ENCODE measurements at places on chromosomes 12 and 14. TPM values are rescaled to one million over a fixed set of nuclear protein-coding genes. Genes with fewer than 3 reads are reported as not detected.

DNA sequence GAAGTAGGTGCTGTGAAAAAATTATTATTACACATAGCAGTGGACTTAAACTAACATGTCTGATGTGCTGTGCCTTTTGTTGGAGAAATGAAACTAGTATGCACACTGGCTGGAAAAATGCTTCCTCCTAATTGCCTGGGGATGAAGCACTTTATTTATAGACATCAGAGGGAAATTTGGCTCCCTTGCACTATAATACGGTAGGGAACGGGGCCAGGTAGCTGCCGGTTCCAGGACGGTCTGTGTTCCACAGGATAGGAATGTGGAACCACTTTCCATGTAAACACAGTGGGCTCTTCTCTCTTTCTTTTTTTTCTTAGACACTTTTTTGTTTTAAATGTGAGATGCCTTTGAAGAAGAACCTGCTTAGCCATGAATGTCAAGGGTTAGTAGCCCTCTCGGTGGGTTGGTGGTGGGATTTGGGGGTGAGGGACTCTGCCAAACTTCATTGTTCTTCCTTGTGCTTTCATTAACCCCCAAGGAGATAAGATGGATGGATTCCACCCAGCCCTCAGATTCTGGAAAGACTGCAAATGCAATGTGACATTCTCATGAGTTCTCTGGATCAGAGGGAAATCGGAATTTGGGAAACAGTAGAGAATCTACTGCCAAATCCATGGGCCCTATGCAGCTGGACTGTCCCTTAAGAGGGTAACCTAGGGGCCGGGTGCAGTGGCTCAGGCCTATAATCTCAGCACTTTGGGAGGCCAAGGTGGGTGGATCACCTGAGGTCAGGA lies 58.0 kb upstream of the GSC start:
- DNase-seq: no peak

- DNase-seq: no peak
These were observed 92.8 kb downstream of the LRFN5 start for GRCh38 chr14:41699486-41699885.

GRCh38 chr12:79156846-79157463 lies 292.4 kb downstream of the SYT1 start:
- DNase-seq: no peak

DNA sequence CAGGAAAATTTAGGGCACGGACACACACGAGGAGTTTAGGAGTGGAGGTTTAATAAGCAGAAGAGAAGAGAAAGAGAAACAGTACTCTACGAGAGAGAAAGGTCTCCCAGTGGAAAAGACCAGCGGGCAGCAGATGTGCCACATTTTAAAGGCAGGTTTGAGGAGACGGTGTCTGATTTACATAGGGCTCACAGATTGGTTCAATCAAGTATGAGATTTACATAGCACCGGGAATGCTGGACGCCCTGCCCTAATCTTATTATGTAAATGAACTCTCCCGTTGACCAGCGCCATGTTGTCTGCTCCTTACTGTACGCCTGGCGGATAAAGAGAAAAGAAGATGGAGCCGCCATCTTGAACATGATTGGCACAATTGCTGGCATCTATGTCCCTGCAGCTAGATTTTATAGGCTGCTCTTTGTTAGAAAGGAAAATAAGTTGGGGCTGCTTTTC lies 17.9 kb downstream of the NFKBIA start:
- peak; percentile 55 for DNase-seq

DNA sequence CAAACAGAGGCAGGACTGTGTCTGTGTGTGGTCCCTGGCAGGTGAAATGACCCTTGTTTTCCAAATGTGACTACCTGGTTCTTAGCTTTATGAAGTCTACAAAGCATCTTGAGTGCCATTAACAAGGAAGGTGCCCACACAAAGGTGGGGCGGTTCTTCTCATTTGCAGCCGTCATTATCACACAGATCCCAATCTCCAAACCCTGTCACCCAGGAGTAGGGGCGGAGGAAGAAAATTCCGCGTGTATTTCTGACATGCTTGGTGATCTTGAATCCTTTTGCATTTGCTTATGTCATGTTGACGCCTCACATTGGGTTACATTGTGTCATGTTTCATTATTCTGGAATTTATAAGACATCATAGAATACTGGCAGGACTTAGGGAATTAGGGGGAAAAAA lies 277.3 kb downstream of the VRK1 start:
- no peak for DNase-seq

DNA sequence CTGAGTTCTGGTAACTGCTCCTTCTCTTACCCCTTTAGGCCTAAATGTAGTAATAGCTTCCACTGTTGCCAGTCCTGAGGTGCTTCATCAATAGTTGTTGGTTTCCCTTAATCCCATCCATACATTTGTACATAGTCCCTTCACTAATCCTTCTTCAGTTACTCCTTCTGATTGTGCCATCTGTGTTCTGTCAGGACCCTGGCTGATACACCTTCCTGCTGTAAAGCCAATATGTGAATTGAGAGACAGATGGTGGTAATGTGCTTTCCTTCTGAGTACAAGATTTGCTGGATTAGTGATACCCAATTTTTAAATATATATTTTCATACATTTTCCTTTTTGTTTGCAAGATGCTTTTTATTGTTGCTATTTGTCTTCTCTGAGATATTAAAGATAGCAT lies 66.4 kb downstream of the OTOGL start:
- no peak for DNase-seq

- DNase-seq: no peak
These were observed 9.2 kb upstream of the NUAK1 start for GRCh38 chr12:106147956-106148355.

PCNX4 gene
- total RNA-seq: 80.6 TPM

JPH4 gene
- 52.7 TPM for total RNA-seq

LMNTD1 gene
- total RNA-seq: 1.1 TPM

ARHGAP9 gene
- 52.0 TPM for total RNA-seq

NANOG gene
- 1.3 TPM for total RNA-seq
